ENCODE measurements at places on chromosomes 1 and 21.

- no peak for DNase-seq
Measured at GRCh38 chr1:193944454-193944853, 758.0 kb upstream of the B3GALT2 start.

DNA sequence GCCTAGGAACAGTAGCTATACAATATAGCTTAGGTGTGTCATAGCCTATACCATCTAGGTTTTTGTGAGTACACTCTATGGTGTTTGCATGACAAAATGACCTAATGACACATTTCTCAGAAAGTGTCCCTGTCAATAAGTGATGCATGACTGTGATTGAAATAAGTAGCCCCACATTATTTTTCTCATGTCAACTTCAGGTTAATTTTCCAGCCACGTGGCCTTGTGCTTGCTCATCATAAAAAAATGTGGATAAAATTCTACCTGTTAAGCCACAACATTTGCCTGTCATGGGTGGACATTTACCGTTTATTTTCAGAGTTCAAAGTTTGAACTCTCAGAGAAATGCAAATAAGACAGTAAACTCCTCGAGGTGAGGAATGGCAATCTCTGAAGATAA, 5.5 kb downstream of the DISC1 start:
- no peak for DNase-seq

- DNase-seq = no peak
Measured at GRCh38 chr1:19945914-19946313, 22.5 kb upstream of the PLA2G2E start.

- no peak for DNase-seq
Measured at GRCh38 chr1:62196086-62196690, 1.5 kb downstream of the L1TD1 start.

GRCh38 chr21:21751286-21751685, 753.1 kb downstream of the NCAM2 start:
- DNase-seq = no peak

All from activated CD4-positive, CD25-positive, alpha-beta regulatory T cell treated with anti-CD3 and anti-CD28 coated beads, Interleukin-2, amount 50 U/mL, for 72 hours (primary cell).